ENCODE measurements at places on chromosomes 1 and 21.

- no peak for DNase-seq
These were observed 24.7 kb upstream of the GUCA2B start for GRCh38 chr1:42128499-42128898.

GRCh38 chr21:25334046-25334730 is 273.1 kb downstream of the MRPL39 start:
- DNase-seq = no peak

GRCh38 chr21:44522753-44523204 is 17.2 kb downstream of the KRTAP10-1 start:
- DNase-seq = no peak

DNA sequence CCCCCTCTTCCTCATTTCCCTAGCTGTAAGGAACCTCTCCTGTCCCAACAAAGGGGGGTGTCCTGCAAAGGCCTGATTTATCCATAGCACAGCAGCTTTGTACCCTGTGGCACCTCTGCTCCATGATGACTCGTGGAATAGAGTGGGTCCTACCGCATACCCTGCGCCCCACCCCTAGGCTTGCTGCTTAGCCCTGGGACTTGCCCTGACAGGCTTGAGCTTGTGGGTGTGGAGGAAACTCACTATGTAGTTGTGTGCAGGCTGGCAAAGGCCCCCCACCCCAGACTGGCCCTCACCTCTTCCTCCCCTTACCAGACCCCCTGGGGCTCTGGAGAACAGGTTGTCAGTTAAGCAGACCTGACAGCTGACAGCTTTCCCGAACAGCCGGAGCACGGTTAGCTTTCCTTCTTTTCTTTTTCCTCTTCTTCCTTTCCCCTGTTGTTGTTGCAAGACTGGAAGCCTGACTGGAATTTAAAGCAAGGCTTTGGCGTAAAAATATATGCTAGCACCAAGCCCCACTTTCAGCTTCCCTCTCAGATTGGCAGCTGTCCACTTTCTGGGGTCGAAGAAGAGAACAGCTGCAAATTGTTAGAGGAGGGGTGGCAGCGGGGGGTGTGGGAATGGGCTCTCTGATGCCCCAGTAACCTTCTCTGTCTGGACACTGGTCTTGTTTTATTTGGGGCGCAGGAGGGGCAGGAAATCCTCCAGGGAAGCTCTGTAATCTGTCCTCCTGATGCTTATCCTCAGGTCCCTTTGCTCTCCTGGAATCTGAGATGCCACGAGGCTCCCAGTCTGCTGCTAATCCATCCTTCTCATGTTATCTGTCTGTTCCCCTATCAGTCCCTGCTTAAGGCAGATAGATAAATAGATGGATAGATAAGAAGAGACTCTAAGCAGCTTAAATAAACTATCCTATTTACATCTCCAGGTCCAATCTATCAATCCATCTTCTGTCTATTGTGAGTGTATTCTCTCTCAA is 134.6 kb downstream of the BRINP2 start:
- DNase-seq = no peak

DNA sequence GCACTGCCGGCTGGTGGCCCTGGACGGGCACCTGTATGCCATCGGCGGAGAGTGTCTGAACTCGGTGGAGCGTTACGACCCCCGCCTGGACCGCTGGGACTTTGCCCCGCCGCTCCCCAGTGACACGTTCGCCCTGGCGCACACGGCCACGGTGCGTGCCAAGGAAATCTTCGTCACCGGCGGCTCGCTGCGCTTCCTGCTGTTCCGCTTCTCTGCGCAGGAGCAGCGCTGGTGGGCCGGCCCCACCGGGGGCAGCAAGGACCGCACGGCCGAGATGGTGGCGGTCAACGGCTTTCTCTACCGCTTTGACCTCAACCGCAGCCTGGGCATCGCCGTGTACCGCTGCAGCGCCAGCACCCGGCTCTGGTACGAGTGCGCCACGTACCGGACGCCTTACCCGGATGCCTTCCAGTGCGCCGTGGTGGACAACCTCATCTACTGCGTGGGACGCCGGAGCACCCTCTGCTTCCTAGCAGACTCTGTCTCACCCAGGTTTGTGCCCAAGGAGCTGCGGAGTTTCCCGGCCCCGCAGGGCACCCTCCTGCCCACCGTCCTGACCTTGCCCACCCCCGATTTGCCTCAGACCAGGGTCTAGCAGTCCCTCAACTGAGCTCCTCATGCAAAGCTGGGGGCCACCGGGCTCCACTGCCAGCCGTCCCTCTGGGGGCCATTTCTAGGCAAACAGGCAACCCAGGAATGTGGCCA is 2.1 kb downstream of the KLHDC7A start:
- no peak for DNase-seq

DNA sequence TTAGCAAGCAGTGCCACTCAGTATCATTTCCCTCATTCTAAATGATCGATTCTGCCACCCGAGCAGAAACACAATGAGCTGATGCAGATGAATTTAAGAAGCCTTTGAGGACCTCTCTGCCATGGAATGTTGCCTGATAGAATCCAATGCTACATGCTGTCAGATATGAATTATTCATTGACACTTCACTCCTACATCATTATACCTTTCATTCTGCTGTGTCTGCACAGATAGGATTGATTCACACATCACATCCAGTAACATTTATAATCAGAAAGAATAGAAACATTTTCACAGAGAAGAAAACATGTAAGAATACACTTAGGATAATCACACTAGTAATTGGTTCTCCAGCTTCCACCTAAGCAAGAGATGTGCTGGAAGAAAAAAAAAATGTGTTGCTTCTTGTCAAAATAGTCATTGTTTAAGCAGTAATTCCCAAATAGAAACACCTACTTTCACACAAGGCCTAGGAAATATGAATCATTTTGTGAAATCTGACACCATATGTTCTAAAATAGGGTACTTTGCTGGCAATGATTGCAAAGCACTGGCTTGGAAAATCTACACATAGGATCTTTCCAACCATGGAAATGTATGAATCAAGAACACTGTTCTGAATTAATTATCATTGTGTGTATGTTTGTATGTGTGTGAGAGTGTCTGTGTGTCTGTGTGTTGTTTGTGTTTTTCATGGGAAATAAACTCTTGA is 110.1 kb downstream of the GRIK1 start:
- no peak for DNase-seq

- no peak for DNase-seq
These were observed 132.2 kb downstream of the TLR5 start for GRCh38 chr1:223010582-223011504.

DNA sequence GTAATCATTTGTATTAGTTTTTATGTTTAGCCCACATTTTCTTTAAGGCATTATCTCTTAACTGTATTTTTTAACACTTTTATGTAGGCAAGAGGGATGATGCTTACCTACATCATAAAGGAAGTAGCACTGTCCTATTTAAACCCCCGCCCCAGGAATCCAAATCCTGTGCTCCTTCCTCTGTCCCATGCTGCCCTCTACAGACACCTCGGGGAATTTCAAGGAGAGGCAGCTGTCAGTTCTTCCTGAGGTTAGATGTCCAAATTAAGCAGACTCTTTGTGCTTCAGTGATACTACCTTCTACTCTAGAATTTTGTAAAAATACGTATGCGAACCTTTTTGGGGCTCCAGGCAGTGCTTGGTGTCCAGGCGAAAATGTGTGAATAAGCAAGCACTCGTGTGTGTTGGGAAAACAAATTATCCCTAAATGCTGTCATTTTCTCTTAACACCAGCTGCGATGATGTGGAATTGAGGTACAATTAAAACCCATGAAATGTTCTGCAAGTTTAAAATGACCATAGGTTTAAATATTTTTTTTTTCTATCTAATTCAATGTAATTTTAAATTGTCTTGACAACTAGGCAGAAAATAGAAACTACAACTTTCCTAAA is 19.2 kb downstream of the CRCT1 start:
- no peak for DNase-seq

- DNase-seq = no peak
These were observed 29.9 kb upstream of the PLEKHM2 start for GRCh38 chr1:15654091-15654690.

- DNase-seq = no peak
These were observed 479 bp downstream of the RGS16 start for GRCh38 chr1:182603646-182604174.

- no peak for DNase-seq
These were observed 88.8 kb downstream of the MAST2 start for GRCh38 chr1:45892068-45892785.

DNA sequence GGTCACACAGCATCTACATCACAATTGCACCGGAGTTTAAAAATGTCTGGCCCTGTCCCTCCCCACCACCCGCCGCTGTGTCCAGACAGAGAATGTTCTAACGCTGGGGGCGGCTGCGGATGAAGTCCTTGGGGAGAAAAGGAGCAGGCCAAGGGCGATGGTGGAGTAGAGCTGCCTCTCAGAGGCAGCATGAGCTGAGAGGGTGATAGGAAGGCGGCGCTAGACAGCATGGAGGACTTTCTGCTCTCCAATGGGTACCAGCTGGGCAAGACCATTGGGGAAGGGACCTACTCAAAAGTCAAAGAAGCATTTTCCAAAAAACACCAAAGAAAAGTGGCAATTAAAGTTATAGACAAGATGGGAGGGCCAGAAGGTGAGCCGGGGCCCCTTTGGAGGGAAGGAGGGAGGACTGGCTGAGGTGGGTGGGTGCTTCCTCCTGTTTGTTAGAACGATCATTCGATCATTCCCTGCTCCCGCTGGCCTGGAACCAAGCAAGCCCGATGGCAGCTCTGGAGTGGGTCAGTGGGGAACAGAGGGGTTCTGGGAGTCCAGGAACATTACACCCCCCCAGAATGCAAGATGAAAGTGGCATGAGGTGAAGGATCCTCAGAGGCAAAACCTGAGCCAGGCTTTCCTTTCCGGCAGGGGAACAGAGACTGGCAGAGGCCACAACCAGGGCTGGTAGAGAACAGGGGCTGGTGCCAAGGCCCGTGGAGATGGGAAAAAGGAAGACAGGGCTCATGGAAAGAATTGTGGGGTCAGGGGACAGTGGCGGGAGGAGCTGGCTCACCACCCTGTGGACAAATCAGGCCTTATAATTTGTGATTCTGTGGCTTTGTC is at the start of the genes FAM229A and TSSK3:
Gene FAM229A (minus strand): TSS at position 12 of the 840 bp plus-strand sequence. CDS start 394 bp downstream, outside the sequence.
Gene TSSK3 (plus strand): TSS at position 66 of the 840 bp plus-strand sequence. CDS start 163 bp downstream, at position 229.
- no peak for DNase-seq

DNA sequence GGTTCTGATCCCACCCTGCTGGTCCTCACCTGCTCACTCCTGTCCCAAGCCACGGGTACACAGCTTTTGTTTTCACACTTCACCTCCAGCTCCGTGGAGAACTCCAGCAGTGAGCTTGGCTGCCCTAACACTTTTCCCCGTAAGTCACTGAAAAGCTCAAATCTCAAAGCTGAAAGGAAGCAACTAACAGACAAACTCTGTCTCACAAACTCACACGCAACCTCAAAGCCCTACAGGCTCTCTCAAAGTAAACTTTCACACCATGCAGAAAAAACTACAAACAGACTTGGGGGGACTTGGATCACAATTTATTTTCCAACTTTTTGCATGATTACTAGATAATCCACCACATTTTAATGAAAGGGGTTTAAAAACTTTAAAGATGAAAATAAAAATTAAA is 88.3 kb downstream of the AK5 start:
- no peak for DNase-seq

All from activated naive CD4-positive, alpha-beta T cell (primary cell).